ENCODE measurements at places on chromosomes 7 and 10.

- no peak for DNase-seq
Measured at GRCh38 chr7:152925412-152926147, 166.0 kb downstream of the ACTR3B start.

DNA sequence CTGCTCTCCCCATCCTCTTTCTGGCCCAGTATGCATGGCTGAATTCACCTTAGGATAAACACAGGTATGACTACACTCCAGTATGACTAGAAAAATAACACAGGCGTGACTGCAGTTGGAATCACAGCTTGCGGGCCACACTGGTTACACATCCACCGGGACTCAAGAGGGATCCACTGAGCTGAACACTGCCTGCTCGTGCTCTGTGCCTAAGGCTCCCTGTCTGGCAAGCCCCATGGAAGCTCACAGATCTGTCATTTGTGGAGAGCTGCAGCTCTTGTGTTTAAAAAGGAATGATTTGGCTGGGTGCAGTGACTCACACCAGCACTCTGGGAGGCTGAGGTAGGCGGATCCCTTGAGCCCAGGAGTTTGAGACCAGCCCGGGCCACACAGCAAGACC, 26.8 kb downstream of the VOPP1 start:
- no peak for DNase-seq

GRCh38 chr10:65041307-65041706, 1520.1 kb downstream of the REEP3 start:
- DNase-seq: no peak

GRCh38 chr7:47196106-47196645, 385.7 kb downstream of the TNS3 start:
- no peak for DNase-seq

DNA sequence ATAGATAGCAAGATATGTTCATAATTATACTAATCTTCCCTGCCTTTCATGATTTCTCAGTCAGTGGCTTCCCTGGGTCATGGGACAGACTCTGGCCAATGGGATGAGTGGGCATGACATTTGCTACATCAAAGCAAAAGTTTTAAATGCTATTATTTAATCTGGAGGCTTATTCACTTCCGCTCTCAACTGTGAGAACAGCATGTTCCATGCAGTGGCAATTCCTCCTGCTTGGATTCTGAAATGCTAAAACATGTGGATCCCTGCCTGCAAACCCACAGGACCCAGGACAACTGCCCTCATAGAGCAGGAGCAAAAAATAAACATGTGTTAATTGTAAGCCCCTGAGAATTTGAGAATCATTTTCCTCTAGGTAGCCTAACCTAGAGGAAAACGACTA, 1412.4 kb upstream of the CELF2 start:
- no peak for DNase-seq

GRCh38 chr7:114507381-114507780, 92.8 kb downstream of the FOXP2 start:
- no peak for DNase-seq
